Globus pallidus (tissue), 1 donor: ENCODE measurements at places on chromosomes 4 and X.

- no peak for DNase-seq
Observed at GRCh38 chrX:33379839-33380238, 168.5 kb upstream of the DMD start.

DNA sequence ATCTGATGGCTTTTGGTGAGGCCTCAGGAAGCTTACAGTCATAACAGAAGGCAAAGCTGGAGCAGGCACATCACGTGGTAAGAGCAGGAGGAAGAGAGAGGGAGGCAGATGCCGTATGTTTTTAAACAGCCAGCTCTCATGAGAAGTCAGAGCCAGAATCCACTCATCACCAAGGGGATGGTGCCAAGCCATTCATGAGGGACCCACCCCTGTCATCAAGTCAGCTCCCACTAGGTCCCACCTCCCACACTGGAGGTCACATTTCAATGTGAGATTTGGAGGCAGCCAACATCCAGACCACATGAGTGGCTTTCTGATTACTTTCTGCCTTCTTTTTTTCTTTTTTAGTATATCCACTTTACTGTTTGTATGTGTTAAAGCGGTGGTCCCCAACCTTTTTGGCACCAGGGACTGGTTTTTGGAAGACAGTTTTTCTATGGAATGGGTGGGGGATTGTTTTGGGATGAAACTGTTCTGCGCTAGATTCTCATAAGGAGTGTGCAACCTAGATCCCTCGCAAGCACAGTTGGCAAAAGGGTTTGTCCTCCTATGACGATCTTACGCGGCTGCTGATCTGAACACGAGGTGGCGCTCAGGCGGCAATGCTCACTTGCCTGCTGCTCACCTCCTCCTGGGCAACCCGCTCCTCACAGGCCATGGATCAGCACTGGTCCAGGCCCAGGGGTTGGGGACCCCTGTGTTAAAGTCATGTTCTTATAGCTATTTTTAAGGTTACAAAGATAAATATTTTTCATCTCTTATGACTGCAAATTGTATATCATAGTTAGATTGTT is 61.7 kb downstream of the SLIT2 start:
- peak; percentile 31 for DNase-seq

GRCh38 chrX:119763181-119763580 is 4.8 kb downstream of the SOWAHD start:
- DNase-seq: no peak

- no peak for DNase-seq
Observed at GRCh38 chrX:154325541-154325940, 29.9 kb downstream of the TKTL1 start.

DNA sequence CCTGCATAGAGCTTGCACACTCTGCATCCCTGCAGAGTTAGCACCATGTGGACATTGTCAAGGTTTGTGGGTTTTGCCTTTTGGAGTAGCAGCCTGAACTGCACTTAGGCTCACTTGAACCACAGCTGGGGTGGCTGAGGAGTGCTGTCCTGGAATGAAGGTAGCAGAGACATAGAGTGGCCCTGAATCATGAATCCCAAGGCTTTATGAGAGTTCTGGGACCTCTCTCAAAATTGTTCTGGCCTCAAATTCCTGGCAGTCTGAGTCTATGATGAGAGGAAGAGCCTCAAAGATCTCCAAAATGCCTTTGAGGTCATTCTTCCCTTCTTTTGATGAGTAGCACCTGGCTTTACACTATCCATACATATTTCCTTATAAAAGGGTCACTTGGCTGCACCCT is 37.1 kb upstream of the ADH1C start:
- DNase-seq: no peak

DNA sequence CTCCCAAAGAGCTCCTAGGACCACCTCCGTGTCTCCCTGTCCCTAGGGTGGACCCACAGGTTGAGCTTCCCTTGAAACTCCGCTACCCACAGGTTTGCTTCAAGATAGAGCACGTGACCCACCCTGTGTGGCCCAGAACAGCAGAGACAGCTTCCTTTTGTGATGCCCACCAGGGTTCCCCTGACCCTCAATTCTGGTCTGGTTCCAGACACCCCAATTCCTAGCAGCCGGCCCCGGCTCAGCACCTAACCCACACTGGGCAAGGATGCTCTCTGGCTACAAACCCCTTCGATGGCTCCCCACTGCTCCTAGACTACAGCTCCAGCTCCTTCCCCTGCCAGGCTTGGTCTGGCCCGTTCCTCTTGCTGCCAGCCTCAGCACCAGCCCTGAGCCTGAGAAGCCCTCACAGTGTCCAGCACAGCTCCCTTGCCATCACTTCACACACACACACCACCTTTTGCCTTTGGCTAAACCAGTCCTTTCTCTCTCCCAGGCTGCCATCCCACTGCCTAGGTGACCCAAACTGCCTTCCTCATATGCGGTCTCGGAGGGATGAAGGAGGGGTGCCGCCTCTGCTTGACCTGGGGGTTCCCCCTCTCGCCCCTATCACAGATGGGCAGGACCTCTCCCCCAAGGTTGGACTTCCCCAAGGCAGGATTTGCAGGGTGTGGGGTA is 6.2 kb downstream of the PNCK start:
- no peak for DNase-seq

GRCh38 chrX:30593440-30594200 is 16.1 kb upstream of the TASL start:
- DNase-seq: no peak

- DNase-seq: no peak
Observed at GRCh38 chr4:144374065-144374464, 233.5 kb upstream of the GYPA start.

- no peak for DNase-seq
Observed at GRCh38 chr4:174405923-174406322, 116.4 kb downstream of the HPGD start.
